Effector memory CD8-positive, alpha-beta T cell (primary cell): ENCODE measurements at places on chromosomes 3 and 15.

- DNase-seq = no peak
Observed at GRCh38 chr15:100484443-100484842, 44.3 kb downstream of the CERS3 start.

DNA sequence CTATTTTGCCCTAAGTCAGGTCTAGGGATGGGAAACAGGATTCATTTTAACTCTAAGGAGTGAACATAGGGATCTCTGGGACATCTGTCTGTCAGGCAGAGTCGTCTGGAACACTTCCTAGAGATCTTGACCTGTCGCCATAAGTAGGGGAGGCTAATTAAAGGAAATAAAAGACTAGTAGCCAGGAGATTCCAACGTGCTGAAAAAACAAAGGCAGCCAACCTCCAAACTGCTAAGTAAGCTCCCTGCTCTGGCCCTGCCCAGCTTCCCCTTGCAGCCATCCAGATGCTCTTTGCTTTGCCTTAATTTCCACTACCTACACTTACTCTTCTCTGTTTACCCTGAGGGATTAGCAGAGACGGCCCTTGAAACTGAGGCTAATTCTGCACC lies 18.4 kb upstream of the TSEN2 start:
- no peak for DNase-seq

DNA sequence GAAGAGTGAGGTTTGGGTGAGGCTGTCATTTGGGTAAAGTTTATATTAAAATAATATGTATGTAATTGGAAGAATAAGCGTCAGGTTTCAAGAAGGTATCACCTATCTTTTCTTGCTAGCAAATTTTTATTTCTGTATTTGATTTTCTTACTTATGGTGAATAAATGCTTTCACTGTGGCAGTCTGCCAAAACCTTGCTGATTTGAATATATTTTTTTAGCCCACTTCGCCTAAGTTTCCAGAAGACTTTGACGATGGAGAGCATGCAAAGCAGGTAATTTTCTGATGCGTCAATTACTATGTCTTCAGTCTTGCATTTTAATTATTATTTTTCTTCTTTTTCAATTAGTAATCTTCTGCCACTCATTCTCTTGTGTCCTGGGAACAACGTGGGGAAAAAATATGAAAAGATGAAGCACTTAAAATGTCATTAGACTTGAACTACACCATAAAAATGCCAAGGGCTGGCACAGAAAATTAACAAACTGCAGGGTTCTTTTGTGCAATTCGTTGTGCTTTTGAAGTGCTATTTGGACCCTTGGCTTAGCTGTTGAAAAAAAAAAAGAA lies 40.4 kb downstream of the SRP14 start:
- DNase-seq = no peak

GRCh38 chr3:108089579-108089978 lies 1.3 kb downstream of the CD47 start:
- DNase-seq = no peak

GRCh38 chr15:62068810-62069167 lies 2.0 kb downstream of the C2CD4A start:
- no peak for DNase-seq

GRCh38 chr3:195030791-195031321 lies 240.1 kb downstream of the XXYLT1 start:
- DNase-seq = no peak

- no peak for DNase-seq
Observed at GRCh38 chr3:127690106-127690505, 17.4 kb downstream of the ABTB1 start.

- no peak for DNase-seq
Observed at GRCh38 chr3:16841041-16841753, 43.6 kb upstream of the PLCL2 start.

DNA sequence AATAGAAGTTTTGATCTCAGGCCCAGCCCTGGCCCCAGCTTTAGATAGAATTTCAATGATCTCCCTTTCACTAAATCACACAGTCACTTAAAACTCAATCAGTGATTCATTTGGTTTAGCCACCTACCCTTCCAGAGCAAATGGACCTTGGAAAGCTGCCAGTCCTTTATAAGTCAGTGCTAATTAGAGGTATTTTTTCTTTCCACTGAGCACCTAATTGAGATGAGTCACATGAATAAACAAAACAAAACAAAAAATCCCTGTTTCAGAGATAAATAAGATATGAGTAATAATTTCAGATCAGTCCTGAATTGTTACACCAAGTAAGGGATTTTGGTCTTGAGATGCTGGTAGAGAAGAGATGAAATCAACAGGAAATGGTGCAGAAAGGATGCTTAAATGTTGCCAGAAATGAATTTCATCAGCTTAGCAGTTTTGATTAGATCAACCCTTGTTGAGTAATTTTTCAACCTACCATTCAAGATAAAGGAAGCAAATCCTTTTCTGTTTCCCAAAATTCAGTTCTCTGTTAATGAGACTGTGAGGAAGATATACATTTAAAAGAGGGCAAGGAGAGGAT lies 352.0 kb upstream of the COL8A1 start:
- DNase-seq = no peak

DNA sequence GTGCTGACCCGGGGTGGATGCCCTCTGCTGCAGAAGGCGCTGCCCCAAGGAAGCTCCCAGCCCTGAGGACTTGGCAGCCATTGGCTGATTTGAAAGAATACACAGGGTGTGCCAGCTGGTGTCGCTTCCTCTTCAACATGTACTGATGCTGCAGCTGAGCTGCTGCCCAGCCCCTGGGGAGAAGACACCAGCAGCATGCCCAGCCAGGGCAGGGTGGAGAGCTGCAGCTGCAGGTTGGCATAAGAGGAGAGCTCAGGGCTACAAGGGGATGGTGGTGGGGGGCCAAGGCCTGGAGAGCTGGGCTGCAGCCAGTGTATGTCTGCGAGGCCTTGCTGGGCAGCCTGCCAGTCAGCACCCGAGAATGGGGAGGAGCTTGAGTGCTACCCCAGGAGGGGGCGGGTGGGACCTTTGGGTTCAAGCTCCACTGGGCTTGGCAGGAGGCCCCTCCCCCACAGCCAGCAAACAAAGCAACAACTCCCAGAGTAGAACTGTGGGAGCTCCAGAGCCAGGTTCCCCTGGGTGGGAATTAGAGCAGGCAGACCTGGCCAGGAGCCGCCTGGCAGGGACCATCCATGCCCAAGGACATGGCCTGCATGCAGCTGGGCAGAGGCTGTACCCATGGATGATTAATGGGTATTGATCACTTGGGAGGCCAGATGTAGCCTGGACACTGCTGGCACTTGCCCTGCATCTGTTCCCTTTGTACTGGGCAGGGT lies 9.2 kb upstream of the SEMA4B start:
- DNase-seq = no peak

DNA sequence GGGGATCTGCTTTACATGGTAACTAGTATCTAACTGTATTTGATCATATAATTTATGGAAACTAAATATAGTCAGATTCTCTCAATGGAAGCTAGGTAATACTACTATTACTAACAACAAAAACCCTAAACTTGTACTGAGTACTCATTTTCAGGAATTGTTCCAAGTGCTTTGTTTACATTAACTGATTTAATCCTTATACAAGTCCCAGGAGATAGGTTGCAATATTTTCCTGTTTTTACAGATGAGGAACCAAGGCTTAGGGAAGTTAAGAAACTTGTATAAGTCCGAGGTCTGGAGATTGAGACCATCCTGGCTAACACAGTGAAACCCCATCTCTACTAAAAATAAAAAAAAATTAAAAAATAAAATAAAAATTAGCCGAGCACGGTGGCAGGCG lies 7.5 kb upstream of the MTHFS start:
- no peak for DNase-seq

DNA sequence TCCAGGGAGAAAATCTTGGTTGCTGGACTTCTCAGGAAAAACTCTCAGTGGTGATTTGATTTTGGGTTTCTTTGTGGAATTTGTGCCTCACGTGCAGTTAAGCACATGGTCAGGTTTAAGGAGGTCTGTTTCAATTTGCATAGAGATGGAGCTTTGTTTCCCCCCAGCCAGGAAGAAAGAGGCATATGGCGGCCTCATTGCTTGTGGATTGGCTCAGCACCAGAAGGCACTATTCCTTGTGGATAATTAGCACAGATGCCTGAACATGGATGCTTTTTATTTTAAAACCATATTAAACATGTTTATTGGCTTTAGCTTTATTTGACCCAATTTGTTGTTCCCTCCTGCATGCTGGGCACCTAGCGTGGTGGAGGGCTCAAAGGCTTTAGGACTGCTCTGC lies 125.1 kb upstream of the RGMA start:
- DNase-seq = no peak

DNA sequence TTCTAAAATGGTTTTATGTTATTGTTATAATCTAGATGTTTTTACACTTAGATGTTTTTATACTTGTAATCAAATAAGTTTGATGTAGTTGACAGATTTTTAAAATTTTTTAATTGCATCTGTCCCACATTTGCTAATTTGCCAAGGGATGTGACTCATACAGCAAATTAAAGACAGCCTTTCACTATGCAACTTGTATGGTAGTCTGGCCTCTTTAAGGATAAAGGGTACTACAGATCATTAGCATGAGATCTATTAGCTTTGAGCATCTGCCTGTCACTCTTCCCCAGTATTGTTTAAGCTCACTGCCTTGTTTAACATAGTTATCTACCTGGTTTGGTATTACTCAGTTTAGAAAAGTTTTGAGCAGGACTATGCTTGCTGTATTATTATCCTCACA lies 83.0 kb downstream of the NPTN start:
- no peak for DNase-seq

- DNase-seq = no peak
Observed at GRCh38 chr15:91414124-91414523, 314.1 kb downstream of the SV2B start.

DNA sequence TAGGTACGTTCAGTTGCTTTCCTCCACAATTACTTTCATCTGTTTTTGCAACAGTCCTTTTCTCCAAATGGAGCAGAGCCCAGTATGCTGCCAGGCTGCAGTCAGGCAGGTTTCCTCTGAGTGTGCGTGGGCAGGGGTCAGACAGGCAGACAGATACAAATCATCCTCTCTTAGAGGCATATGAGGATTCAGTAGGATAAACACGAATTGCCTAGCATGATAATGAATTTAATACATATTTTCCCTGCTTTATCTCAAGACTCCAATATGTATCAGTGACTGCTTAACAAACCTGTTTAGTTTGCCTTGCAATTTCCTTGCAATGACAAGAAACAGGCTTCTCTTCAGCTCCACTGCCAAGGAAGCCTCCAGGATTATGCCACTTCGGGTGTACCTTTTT lies 140.7 kb upstream of the NR2E3 start:
- no peak for DNase-seq

- no peak for DNase-seq
Observed at GRCh38 chr3:25635038-25635437, 29.7 kb downstream of the TOP2B start.

- no peak for DNase-seq
Observed at GRCh38 chr3:88385090-88385489, 235.3 kb downstream of the C3orf38 start.

DNA sequence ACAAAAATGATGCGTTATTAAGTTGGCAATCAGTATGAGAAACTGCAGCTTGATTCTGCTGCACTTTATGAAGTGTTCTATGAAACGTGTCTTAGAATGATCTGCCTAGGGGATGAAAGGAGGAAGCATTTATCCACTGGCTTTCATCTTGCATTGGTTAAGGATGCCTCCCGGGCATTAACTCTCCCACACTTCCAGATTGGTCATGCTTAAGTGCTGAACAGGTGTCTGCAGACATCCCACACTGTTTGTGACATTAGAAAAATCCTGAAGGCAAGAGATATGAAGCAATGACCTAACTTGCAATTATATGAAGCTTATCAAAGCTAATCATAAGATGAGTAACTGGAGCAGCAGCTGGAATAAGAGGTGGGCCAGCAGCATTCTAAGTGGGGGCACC lies 437.3 kb downstream of the NSUN3 start:
- no peak for DNase-seq

DNA sequence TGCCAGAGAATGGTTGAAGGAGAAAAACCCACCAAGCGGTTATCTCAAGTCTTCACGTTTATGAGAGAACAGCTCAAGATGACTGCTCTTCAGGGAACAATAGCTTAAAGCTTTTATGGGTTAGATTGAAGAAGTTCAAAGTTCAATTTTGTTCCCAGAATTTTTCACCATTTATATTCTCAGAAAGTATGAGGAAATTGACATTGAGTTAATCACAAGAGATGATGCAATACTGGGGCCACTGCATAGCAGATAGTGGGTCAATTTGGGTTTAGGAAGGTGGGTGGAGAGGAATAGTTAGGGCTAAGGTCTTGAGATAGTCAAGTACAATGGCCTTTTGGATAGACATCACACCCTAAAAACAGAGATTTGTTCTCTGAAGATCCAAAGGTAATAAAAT lies 539.3 kb downstream of the SQOR start:
- no peak for DNase-seq

DNA sequence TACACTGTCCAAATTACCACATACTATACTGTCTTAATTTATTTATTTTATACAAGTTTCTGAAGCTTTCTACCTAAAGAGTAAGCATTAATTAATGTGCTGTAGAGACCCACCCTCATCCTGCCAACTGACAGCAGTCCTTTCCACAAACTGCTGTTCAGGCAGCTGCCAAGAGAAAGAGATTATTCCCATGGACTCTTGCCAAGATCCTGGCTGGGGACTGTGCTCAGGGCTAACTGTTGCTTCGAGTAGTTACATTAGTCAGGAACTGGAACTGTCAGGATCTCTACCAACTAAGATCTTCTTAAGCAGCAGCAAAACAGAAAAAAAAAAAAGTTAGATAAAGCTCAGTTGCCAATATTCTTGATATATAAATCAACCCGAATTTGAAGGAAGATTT lies 398.8 kb downstream of the MECOM start:
- DNase-seq = no peak

- DNase-seq = no peak
Observed at GRCh38 chr15:22948056-22948455, 32.1 kb downstream of the CYFIP1 start.
